ENCODE measurements at places on chromosomes 12 and 14.
A peak's percentile ranks its signal among the peaks of the same experiment; 100 is the strongest.

- no peak for DNase-seq
Measured at GRCh38 chr12:62331306-62331705, 71.1 kb downstream of the USP15 start.

DNA sequence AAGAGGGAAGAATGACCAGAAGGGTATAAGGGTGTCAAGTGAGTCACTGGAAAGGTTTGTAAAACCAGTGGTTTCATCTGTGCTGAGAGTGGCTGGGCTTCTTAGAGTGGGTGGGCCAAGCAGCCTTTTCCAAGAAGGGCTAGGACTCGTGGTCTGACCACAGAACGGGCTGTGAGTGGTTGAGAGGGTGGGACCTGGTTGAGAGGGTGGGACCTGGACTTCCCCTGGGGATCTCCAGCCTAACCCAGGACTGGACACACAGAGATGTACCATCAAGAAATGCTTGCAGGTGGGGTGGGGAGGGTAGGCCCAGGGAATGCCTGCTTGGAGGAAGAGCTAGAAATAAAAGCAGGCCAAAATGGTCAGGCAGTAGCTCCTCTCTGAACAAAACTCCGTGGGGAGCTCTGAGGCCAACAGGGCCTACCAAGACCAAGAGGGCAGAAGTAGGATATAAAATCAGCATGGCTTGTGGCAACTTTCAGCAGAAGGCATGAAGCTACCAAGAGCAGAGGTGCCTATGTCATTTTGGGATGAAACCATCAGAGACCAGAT lies 140.5 kb downstream of the FOXN3 start:
- peak; percentile 88 for DNase-seq

- no peak for DNase-seq
Measured at GRCh38 chr14:103693515-103693914, 21.7 kb downstream of the XRCC3 start.

DNA sequence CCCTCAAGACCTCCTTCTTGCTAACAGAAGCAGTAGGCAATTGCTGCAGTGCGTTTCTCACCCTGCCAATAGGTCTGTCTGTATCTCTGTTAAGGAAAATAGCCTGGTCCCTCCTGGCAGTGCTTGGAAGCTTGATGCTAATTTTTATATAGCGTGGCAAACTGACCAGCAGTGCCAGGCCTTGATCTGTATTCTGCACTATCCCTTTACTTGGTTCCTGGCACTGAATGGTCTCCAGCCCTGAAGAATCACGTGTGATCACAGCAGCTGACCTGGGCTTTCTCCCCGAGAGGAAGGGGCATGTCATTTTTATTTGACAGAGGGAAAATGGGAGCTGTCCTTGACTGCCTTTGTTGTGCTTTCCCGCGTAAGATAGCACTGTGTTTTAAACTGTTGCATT lies 48.7 kb upstream of the TRAF3 start:
- DNase-seq = no peak

DNA sequence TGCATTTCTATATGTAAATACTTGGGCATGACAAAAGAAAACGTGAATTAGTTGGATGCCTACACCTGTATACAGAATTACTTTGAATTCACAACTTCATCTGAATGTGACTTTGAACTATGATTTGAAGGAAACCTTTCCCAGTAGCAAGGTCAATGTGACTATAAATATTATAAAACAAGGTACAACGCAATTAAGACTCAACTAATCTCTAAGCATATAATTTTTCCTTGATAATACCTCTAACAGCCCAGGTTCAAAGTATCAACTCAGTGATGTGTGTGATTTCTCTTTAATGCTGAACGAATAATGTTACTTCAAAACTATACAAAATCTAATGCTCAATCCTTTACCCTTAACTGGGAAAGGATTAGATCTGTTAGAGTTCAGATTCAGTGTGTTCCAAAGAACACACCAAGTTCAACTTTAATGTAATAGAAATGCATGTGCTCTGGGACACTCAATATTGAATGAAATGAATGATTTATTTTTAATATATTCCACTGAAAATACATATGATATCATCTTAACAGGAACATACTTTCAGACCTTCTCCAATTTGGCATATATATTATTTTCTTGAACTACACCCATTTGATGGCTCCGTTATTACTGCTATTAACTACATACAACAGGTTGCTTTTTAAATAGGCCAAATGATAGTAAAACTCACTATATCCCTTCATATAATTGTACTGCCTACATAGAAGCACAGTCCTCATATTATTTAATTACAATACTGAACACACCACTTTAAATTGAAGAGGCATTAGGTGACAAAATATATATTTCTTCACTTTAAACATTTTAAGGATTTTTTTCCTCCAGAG lies 40.1 kb upstream of the MTERF2 start:
- DNase-seq = no peak

DNA sequence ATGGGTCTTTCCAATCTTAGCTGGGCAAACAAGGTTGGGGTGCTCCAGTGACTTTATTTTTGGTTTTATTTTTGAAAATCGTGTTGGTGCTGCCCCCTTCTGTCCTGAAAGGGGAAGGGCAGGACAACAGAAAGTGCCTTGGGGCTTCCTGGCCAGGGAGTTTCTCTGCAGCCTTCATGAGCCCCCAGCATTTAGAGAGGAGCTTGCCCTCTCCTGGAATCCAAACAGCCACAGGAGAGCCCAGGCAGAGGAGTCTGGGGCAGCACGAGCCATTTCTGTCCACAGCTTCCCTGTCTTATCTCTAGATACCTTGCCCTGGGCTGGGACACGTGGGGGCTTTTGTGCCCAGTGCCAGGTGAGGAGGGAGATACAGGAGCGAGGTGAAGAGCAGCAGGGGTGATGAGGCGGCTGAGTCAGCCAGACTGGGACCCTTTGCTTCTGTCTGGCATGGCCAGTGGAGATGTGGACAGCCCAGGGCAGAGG lies 4.4 kb upstream of the C1RL start:
- peak; percentile 61 for DNase-seq

DNA sequence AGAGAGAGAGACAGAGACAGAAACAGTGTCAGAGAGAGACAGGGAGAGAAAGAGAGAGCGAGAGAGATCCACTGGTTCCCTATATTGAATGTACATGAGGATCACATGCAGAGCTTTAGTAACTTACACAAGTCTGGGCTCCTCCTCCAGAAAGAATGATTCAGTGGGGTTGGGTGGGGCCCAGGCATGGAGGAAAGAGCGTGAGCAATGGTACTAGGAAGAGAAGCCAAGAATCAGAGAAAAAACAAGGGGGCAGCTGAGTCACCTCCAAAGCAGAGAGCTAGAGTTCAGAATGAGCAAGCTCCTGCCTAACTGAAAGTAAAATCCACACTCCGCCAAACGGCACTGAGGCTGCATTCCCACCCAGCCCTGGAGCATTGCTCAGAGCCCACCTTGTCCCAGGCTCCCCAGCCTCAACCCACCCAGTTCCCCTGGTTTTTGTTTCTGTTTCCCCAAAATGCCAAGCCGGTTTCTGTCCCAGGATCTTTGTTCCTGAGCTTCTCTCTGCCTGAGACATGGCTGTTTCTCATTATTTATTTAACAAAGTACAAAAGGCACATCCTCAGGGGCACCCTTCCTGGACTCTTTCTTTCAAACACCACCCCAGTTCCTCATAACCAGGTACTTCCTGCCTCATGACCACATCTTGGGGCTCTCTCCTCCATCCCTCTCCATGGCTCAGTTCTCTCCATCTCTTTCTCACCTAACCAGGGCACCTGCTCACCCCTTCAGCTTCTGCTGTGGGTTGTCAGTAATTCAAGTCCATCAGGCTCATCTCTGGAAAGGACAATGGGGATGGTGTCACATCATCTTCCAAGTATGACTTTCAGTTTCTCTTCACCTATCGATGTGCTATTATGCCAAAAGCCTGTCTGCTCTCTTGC lies 670.3 kb upstream of the TBX3 start:
- DNase-seq = peak; percentile 54

- DNase-seq = no peak
Measured at GRCh38 chr12:8637666-8638065, 25.0 kb downstream of the MFAP5 start.

DNA sequence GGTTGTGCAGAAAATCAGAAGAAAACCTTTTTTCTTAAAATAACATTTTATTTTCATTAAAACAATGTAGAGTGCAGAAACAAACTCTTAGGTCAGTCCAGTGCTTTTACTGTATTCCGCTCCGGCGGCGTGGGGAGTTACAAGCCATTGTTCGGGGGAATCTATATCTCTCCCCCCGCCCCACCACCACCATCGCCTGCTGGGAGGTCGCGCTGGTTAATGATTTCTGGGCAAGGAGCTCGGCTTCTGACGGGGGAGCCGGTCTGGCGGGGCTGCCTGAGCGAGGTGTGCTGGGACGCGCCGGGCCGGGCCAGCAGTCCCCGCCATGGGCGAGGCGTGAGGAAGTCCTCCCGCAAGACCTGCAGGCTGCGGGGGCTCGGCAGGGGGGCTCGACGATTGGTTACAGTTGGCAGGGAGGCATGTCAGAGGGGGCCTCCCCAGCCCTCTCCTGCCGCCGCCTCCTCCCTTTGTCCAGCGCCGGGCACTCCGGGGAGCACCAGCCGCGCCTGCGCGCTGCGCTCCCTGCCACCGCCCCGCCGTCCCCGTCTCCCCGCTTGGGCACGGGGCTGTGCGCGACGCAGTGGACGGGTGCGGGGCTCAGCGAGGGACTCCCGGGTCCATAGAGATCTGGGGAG lies 1.0 kb upstream of the DUSP6 start:
- DNase-seq = peak; percentile 66

GRCh38 chr14:52429451-52429850 lies 115.3 kb downstream of the PTGER2 start:
- DNase-seq = no peak

DNA sequence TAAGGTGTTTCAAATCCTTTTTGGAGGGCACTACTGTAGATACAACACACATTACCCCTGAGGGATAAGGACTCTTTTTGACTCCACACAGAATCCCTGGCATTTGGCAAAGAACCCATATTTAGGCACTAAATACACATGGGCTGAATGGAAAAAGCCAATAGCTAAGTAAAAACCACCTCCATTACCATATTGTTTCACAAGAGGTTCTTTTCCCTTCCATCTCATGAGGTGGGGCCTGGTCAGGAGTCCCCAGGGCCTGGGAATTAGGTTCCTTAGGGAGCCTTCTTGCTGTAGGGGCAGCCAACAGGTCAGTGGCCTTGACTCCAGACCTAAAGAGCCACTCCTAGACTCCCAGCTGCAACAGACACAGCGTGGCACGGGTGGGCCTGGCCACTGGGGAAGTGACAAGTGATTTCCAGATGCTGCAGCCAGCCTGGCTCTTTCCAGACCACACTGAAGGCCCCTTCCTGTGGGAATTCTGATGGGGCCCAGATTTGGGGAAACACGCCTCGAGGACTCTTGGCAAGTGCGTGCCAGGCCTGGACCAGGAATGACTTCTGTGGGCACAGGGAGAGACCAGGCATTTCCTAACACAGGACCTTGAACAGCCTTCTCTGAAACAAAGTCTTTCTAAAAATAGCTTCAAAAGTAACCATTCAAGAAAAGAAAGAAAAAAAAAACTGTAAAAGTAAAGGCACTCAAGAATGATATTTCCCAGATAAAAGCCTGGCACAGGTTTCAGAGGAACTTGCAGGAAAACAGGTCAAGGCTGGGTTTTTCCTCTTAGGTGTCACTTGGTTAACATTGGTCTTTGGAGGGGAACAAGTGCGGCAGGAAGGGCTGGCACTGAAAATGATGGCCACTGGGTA lies 18.1 kb downstream of the SSH1 start:
- DNase-seq = no peak

- peak; percentile 91 for DNase-seq
Measured at GRCh38 chr12:40208707-40209446, 15.9 kb upstream of the LRRK2 start.

DNA sequence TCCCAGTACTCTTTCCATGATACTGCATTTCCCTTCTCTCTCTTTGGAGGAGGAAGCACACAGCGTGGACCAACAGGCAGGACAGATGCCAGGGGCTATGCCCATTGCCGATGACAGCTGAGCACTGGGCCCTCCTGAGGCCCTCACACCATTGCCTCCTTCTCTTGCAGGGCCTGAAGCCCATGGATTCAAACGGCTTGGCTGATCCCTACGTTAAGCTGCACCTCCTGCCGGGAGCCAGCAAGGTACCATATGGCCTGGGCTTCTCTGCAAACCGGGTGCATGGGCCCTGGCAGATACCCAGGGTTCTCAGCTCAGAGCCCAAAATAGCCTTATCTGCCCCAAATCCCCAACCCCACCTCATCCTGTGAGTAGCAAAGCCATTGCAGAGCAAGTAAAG lies 25.2 kb upstream of the OAS1 start:
- DNase-seq = no peak

DNA sequence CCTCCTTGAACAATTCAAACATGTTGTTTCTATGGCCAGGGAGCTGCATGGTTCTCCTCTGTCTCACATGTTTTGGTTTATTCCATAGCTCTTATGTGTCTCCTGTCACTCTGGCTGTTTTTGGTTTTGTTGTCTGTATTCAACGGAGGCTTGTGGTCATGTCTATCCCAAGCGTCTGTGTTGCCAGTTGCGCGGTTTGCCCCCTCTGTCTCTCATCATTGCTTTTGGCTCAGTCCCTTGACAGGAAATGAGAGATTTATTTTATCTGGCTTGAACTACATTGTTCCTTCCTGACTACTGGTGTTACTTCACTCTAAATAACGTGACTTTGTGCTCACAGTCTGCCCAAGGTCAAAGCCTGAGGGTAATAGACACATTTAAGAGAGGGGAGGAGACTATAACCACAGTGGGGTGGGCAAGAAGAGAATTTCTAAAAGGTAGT lies 96.4 kb upstream of the SOX5 start:
- DNase-seq = no peak
